ENCODE measurements at places on chromosomes 16 and 17.

DNA sequence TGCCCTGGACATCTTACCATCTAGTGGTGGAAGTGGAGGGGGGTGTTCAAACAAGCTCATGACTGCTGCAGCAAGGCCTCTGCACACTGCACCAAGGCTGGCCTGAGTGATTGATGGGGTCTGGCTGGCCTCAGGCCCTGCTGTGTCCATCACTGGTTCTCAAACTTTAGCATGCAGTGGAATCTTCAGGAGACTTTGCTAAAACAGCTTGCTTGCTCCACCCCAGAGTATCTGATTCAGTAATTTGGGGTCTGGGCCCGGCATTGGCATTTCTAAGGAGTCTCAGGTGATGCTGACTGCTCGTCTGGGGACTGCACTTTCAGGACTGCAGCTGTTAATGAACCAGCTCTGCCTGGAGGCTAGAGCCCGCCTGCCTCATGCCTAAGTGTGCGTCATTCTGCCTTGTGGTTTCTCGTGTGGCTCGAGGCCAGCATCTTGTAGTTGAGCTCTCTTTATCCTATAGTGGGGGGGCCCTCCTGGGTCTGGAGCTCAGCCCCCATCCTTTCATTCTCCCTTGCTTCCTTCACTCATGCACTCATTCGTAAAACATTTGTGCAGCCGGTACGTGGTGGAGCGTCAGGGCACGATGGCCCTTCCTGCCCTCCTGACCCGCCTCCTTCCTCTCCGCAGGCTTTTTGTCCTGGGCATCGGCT, 4.1 kb downstream of the MGAT5B start:
- no peak for DNase-seq

- DNase-seq, result no peak
Measured at GRCh38 chr17:70855401-70856054, 686.2 kb downstream of the KCNJ2 start.

- no peak for DNase-seq
Measured at GRCh38 chr17:15392326-15392741, 50.9 kb upstream of the TEKT3 start.

GRCh38 chr16:83533193-83533592, 274.6 kb upstream of the HSBP1 start:
- no peak for DNase-seq

- no peak for DNase-seq
Measured at GRCh38 chr16:20243731-20244281, 83.5 kb downstream of the GP2 start.

- DNase-seq, result no peak
Measured at GRCh38 chr16:66095676-66096075, 270.8 kb upstream of the CDH5 start.

GRCh38 chr17:28078341-28079229, 36.1 kb downstream of the NLK start:
- no peak for DNase-seq

DNA sequence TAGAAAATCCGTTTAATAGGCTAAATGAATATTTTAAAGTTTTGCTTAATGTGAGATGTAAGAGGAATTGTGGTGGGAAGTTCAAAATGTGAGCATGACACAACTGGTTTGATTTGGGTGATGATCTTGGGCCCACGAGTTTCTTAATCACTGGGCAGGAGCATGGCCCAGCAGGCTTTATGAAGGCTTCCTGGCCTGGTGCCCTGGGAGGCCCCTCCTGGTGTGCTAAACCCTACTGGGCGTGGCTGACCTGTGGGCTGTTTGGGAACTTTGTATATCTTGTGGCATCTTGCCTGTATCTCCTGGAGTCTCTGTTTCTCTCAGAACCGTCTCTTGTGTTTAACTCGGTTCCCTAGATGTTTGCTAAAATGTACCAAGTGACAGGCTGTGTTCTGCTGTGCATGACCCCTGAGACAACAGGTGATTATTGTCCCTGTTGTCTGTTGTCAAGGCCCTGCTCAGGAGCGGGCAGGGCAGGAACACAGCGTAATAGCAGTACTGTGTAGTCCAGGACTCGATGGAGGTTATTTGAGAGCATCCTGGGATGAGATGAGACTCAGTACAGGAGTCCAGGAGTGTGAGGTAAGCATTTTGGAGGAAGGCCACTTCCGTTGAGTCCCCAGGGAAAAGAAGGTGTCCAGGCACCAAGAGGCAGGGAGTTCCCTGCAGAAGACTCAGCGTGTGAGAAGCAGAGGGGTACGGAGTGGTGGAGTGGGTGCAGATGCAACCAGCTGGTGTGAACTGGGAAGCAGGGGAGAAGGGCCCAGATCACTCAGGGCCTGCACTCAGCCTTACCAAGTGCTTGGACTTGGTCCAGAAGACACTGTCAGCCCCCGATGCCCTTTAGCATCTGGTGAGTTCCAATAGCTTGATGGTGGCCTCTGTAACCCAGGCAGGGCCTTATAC, 48.5 kb downstream of the B9D1 start:
- no peak for DNase-seq

- DNase-seq, result no peak
Measured at GRCh38 chr16:75351183-75351582, 82.1 kb downstream of the CFDP1 start.

- DNase-seq, result no peak
Measured at GRCh38 chr16:3413730-3414379, 12.8 kb downstream of the ZNF174 start.

DNA sequence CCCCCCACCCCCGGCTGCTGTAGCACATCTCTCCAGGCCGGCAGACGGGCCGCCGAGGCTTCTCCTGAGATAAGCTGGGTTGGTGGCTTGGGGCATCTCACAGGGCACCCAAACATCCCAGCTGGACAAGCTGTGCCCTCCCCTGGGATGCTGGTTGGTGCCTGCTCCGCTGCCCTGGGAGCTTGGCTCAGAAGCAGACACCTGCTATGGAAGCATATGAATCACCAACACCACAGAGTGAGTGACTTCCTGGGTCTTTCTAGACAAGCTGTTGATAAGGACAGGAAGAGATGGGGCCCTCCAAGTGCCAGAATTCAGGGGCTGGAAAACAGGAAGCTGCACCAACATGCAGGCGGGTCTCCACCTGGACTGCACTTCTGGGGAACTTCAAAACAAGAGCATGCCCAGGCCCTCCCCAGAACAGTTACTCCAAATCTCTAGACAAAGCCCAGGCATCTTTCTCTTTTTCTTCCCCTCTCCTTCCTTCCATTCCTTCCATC, 13.7 kb downstream of the C16orf95 start:
- no peak for DNase-seq

DNA sequence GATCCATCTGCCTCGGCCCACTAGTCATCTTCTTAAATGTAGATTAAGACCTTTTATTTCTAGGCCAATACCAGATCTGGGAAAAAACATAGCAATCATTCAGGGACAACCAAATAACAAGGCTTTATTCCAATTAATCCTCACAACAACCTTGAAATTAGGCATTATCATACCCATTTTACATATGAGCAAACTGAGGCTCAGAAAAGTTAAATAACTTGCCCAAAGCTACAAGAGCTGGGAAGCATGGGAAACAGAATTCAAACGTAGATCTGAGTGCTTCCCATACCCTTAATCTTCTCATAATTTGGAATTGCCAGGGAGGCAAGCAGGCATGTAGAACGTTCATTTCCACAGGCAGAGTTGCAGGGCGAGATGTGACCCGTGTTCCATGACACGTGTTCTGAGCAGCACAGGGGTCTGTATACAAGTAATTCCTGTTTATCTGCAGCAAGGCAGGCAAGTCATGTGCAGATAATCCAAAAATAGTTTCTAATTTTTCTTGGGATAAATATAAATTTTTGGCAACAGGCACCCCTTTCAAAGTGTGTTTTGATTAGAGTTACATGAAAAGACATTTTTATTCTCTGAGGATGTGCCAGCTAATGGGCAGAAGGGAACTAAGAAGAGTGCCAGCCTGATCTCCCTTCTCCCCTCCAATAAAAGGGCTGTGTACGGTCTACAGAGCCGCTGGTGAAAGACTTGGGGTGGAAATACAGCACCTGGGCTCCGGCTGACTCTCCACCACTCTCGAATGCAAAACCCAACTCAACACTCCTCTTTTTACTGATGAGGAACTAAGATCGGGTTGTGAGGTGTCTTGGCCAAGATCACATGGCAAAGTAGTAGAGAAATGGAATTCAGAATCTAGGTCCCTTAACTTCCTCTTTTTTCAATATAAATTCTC, 27.7 kb upstream of the MYOCD start:
- DNase-seq, result no peak

DNA sequence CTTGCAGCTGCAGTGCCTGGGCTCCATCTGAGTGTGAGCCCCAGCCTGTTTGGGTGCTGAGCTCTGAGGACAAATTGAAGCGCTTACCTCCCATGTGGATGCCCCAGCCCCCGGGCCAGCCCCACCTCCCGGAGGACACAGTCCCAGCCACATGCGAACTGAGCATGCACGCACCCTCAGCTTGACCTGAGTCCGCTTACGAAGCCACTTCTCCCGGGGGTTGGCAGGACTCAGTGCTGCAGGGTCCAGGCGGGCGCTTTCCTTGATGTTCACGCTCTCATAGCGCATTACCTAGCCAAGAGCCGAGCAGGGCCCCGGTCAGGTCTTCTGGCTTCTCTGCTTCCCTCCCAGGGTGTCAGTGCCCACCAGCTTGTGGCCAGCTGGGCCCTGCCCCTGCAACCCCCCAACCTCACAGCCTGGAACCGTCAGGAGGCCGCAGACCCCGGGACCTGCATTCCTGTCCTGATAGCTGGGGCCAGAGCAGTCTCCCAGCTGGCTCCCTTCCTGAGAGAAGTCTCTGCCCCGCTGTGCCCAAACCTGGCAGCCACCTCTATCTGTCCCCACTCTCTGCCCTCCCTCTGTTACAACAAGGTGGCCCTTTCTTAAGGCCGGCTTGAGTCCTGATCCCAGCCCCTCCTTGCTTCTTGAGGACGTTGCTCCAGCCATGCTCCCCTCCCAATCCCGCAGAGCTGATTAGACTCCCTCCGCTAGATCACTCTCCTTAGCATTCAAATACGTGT, 24.0 kb downstream of the PIMREG start:
- no peak for DNase-seq

- no peak for DNase-seq
Measured at GRCh38 chr17:13152501-13152900, 134.7 kb upstream of the ELAC2 start.

DNA sequence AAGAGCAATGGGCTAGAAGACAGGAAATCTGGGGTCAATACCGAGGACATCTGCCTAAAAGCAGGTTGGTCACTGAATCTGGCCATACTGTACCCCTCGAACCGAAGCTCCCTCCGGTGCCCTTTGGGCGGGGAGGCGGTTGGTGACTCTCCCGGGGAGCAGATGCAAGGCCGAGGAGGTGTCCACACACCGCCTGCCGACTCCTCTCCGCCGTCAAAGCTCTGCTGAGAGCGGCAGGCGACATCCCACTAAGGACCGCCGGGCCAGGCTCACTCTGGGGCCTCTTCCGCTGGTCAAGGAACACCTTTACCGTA, 458 bp downstream of the ZNF200 start:
- no peak for DNase-seq

GRCh38 chr16:35533683-35534082, 2074.3 kb downstream of the TP53TG3F start:
- DNase-seq, result no peak

- DNase-seq, result no peak
Measured at GRCh38 chr16:76857402-76857801, 333.6 kb upstream of the MON1B start.

GRCh38 chr17:50633683-50634082, 998 bp upstream of the ABCC3 start:
- DNase-seq, result no peak

- DNase-seq, result peak; percentile 65
Measured at GRCh38 chr17:48804936-48805411, 12.1 kb downstream of the TTLL6 start.

- no peak for DNase-seq
Measured at GRCh38 chr17:37708008-37708615, 36.7 kb downstream of the HNF1B start.

DNA sequence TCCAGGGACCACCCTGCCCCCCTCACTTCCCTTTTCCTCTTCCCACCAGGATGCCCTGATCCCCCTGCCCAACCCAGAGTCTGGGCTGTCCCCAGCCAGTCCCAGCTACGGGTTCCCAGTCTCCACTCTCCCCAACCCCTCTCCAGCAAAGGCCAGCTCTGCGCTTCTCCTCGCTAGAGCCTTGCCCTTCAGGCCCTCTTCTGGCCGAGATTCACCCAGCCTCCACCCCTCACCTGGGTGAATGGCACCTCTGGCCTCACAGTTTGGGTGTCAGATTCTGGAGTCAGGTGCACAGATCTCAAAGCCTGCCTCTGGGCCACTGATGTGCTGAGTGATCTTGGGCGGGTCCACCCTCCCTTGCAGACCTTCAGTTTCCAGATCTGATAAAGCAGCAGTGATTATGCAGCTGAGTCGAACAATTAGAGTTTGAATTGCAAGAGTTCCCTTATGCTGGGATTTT, 185.6 kb upstream of the TNRC6C start:
- no peak for DNase-seq

GRCh38 chr17:17044846-17045561, 2.7 kb downstream of the MPRIP start:
- DNase-seq, result no peak

GRCh38 chr16:57802341-57803133, at the start of gene KIFC3:
KIFC3 (minus strand) TSS chr16:57802491; CDS start chr16:57798243, 4,248 bp downstream.
- DNase-seq, result peak; percentile 63

DNA sequence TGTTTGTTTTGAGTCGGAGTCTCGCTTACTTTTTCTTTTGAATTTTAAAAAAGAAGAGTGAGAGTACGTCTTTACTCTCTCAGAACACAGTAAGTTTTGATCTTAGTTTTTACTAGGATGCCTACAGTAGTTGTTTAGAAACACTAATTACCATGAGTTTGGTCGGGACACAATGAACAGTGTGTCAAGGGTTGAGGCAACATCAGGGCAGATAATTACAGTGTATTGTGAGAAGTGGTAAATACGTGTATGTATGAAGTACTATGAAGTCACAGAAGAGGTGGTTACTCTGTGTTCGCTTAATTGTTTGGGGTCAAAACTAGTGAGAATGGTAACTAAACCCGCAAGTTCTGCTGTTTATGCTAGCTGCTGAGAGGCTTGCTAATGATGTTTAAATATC, 18.2 kb downstream of the PAFAH1B1 start:
- no peak for DNase-seq

DNA sequence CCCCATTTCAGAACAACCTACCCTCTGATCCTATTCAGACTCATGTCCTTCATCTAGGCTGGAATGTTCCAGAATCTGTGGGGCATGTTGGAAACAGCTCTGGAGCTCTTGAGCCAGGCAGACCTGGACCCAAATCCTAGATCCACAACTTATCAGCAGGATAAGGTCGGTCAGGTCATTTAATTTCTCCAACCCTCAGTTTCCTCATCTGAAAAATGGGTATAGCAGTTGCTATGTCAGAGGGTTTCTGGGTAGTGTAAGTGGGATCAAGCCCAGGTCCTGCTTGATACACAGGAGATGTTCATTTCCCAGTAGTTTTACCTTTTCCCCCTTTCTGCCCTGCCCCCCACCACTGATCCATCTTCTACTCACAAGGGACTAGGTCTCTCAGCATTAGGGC, 12.0 kb downstream of the SLC6A2 start:
- DNase-seq, result no peak

Measured in stimulated activated CD4-positive, alpha-beta T cell treated with anti-CD3 and anti-CD28 coated beads, Interleukin-12 subunit alpha, Interleukin-12 subunit beta, amount 100 ng/mL, for 4 hours (primary cell).